ENCODE measurements at places on chromosomes 1 and 21.

GRCh38 chr1:14598498-14599182 is at the start of gene KAZN:
Gene KAZN, plus strand, starts transcription at chr1:14598685.
- no peak for DNase-seq

DNA sequence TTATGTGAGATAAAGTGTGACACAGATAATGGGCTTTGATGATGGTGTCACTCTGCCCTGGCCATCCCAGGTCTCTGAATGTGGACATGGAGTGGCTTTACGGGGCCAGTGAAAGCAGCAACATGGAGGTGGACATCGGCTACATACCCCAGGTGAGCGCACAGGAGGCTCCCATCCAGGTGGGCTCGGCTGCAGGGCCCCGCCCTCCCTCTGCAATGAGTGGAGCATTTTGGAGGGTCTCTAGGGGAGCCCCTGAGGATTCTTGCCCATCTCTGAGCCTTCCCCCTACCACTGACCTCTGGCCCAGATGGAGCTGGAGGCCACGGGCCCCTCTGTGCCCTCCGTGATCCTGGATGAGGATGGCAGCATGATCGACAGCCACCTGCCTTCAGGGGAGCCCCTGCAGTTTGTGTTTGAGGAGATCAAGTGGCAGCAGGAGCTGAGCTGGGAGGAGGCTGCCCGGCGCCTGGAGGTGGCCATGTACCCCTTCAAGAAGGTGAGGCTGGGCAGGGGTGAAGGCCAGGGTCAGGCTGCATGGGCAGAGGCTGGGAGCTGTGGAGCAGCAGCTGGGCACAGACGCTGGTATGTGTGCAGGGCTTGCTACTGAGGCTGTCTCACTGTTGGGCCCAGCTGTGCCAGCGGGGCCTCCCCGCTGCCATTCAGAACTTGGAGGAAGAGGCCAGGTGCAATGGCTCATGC is 8.2 kb upstream of the MTFR1L start:
- DNase-seq: no peak

- DNase-seq: no peak
These were observed 21.7 kb upstream of the LAMC2 start for GRCh38 chr1:183164340-183164739.

- no peak for DNase-seq
These were observed 7.0 kb upstream of the PLEKHA6 start for GRCh38 chr1:204366759-204367158.

DNA sequence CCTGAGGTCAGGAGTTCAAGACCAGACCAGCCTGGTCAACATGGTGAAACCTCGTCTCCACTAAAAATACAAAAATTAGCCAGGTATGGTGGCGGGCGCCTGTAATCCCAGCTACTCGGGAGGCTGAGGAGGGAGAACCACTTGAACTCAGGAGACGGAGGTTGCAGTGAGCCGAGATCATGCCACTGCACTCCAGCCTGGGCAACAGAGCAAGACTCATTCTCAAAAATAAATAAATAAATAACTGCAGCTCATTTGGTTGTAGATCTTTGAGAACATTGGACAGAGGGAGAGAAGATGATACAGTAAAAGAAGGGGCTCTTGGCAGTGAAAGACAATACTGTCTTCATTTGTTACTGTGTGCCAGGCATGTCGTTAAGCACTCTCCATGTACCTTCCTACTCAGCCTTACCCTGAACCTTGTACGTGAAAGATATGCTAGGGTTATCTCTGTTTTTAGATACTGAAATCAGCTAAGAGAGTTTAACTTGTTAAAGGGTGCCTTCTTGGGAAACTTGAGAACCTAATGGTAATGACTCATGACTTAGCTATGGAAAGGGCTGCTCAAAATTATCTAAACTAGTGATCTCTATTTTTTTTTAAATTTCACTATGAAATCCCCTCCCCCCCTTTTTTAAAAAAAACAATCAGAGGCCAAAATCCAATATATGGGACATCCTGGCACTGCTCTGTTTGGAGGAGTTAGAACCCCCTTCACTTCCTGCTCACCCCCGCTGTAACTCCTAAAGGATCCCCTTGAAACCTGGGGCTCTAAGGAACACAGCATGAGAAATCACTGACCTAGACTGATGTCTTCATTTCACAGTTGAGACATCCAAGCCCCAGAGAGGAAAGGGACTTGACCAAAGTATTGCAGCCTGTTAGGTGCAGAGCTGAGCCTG is 6.8 kb upstream of the KPNA6 start:
- DNase-seq: no peak

Measured in uterus (tissue), 4 donors.